Activated CD4-positive, alpha-beta T cell treated with anti-CD3 and anti-CD28 coated beads, Interleukin-2, amount 50 U/mL, for 24 hours (primary cell): ENCODE measurements at places on chromosomes 5 and 9.

DNA sequence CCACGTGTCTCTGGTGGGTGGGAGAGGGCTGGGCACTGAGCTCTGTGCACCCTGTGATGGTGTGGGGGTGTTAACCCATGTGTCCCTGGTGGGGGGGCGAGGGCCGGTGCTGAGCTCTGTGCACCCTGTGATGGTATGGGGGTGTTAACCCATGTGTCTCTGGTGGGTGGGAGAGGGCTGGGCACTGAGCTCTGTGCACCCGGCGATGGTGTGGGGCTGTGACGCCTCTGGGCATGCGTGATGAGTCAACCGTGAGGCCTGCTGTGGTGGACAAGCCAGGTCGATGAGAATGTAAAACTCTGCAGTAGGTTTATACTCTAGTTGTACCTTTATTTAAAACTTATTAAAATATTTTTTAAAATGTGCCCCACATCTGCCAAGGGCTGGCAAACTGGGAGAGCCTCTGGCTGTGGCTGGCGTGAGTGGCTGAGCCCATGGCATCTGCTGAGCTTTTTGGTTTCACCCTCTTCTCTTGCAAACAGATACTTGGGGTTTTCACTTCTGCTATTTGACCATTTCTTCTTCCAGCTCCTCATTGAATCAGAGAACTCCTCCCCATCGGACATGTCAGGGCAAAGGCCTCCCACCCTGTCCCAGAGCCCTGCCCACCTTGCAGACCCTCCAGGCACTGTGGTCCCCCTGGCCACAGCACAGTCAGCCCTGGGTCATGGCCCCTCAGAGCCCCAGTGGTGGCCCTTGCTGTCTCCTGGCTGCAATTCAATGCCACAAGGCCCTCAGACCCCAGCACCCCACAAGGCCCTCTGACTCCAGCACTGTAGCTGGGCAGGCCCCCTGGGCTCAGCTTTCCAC is 18.5 kb upstream of the EXOC3 start:
- DNase-seq: no peak

- DNase-seq: no peak
Measured at GRCh38 chr5:137032929-137033328, 466.2 kb downstream of the SPOCK1 start.

GRCh38 chr5:104412649-104413240 is 850.2 kb upstream of the NUDT12 start:
- DNase-seq: no peak

GRCh38 chr5:955886-956761 is 52.5 kb upstream of the NKD2 start:
- DNase-seq: no peak

DNA sequence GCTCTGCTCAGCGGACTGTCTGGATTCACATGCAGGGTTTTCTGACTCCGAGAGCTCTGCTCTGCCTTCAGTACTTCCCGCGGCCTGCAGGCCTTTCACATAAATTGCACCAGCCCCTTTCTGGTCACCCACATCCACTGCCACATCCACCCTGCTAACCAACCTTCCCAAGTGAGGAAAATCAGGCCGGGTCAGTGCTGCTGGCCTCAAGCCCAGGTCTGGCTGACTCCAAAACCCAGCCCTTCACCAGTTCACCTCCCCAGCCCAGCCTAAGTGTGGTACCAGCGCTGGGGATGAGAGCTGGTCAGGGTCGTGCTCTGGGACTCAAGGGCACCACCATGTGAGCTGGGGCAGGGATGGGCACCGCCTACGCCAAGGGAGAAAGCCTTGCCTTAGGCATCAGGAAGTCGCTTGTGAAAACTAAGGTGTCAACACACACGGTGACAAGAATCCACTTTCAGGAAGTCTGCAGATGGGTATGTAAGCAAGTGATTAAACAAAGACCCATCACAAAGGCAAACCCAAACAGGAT is 12.3 kb downstream of the LMAN2 start:
- no peak for DNase-seq

DNA sequence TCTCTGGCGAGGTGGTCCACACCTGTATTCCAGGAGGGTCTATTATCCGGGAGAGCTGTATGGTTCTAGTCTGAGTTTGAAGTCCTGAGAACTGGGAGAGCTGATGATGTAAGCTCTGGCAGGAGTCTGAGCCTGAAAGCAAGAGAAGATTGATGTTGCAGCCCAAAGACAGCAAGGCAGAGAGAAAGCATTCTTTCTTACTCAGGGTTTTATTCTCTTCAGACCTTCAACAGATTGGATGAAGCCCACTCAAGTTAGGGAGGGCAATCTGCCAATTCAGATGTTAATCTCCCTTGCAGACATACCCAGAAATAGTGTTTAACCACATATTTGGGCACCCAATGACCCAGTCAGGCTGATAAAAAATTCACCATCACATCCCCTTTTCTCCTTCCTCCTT is 159.1 kb downstream of the CCDC171 start:
- no peak for DNase-seq

GRCh38 chr5:116583862-116584222 is 9.2 kb upstream of the SEMA6A start:
- DNase-seq: no peak

- DNase-seq: no peak
Measured at GRCh38 chr5:62273687-62274086, 32.3 kb upstream of the KIF2A start.

GRCh38 chr5:2093859-2094615 is 211.3 kb upstream of the IRX4 start:
- DNase-seq: no peak

DNA sequence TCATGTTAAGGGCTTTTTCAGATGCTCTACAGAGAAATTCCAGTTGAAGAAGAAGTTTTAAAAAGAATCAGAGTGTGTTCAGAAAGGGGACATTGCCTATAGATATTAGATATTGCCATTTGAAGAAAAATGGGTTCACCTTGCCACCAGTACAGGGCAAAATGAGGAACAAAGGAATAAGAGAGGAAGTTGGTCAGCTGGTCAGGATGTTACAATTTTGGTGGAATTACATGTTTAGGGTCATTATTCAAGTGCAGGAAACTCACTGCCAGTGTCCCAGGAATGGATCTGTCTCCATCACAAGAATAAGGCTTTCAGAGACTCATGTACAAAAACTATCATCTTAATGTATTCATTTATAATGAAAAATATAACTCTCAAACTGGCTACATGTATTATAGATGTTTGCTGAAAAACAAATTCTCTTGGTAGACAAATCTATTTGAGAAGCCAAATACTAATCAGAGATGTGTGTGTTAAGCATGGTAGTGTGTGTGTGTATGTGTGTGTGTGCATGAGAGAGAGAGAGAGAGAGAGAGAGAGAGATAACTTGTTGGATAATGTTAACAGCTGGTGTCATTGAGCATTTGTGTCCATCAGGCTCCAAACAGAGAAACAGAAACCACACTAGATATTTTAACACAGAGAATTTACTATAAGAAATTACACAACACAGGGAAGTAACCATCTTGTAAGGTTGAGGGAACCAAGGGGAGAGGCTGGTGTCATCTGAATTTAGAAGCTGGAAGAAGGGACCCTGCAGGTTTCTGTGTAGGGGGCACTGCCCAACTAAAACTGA is 5.0 kb upstream of the C1QTNF3 start:
- no peak for DNase-seq

DNA sequence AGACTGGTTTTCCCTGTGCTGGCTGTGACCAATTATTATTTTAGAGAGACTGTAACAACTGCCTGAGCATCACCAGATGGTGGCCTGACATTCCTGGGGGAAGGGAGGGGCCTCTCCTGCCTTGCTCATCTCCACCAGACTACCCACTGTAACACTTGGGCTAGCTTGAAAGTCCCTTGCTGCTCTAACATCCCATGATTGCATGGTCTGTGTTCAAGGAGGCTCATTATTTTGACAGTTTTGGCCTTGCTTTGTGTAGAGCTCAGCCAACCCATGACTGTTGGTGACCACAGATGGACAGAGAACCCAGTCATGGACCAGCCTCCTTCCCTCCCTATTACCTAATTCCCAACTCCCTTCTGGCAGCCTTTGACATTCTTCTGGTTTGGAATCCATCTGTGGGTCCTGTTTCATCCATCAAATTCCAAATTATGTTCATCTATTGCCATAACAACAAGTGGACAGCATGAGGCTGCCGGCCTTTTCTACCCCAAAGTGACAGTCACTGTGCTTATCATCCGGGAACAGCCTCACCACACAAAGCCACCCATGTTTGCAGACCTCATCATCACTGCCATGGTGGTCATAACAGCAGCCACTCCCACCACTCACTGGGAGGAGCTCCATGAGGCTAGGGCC is 49.0 kb upstream of the ICE1 start:
- DNase-seq: no peak

GRCh38 chr5:19240170-19240569 is 747.8 kb downstream of the CDH18 start:
- DNase-seq: no peak

DNA sequence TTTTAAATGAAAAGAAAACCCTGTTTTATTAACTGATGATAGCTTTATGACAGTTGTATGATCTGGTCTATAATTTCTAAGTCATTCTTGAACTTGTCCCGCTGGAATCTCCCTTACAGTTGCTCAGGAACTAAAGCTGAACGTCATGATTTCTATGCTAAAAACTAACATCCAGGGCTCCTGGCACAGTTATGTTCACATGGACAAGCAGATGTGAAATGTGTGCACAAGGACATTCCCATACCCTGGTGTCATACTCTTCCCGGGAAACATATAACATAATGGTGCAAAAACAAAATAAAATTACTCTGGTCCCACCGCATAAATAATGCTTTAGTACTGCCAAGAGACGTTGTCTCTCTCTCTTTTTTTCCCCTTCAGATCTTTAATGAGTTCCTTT is 134.9 kb downstream of the PRDM6 start:
- DNase-seq: no peak

GRCh38 chr5:173534664-173535063 is 81.8 kb downstream of the BOD1 start:
- DNase-seq: no peak

DNA sequence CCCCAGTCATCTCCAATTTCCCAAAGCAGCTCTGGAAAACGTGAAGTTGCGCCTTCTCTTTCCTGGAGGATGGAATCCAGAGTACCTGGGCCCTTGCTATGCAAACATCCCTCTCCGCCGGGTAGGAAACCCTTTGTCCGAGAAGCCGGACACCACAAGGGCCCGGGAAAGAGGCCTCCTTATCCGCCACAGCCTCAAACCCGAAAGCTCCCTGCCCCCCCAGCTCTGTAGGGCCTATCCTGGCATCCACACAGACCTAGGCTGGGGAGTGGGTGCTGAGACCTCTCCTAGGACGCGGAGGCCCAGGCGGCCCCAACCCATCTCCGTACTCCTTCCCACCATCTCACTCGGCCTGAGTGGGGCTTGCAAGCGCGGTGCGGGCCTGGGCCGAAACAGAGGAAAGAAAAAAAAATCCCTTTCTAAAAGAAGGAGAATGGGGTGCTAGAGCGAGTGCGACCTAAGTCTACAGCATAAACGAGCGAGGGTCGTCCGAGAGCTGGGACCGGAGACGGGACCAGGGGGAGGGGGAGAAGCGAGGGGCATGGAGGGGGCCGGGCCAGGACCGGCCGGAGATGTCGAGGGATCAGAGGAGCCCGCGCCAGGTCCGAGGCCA is 624 bp downstream of the FBXW11 start:
- peak; percentile 13 for DNase-seq

DNA sequence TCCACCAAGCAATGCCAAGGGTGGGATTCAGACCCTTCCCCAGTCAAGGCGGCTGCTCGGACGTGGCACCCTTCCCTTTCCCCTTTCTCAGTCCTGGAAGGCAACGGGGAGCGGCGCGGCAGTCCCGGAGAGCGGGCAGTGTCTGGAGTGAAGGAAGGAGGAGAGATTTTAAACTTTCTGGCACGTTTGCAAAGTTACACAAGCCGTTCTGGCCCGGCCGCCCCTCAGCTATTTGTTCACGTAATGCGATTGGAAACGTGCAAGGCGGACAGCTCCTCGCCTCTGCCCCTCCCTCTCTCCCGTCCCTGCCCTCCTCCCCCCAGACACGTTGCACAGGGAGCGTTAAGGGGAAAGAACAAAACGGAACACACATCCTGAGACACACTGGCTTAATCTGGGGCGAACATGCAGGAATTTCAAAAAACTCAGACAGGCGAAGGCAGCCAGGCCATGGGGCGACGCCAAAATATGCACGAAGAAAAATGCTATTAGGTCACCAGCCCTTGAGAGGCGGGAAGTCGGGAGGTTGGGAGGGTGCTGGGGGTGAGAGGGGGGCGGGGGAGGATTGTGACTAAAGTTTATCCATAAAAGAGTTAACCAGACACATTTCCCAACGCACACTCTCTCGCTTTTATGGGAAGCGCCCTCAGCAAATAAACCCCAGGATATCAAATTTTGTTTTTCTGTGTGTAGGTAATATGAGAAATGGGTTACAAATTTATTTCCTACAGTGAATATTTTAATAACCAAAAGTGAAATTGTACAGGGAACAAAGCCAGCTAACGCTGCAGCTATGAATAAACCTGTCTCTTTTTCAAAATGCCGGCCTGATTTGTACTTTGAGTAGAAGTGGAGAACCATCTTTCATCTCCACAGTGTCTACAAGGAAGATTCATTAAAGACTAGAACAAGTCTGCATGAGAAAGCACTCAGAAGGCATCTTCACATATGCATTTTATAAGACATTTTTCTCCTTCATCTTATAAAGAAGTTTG is at the start of gene LOX:
LOX (minus strand) TSS at position 144 of the 995 bp plus-strand sequence. CDS start 274 bp downstream, outside the sequence.
- no peak for DNase-seq

DNA sequence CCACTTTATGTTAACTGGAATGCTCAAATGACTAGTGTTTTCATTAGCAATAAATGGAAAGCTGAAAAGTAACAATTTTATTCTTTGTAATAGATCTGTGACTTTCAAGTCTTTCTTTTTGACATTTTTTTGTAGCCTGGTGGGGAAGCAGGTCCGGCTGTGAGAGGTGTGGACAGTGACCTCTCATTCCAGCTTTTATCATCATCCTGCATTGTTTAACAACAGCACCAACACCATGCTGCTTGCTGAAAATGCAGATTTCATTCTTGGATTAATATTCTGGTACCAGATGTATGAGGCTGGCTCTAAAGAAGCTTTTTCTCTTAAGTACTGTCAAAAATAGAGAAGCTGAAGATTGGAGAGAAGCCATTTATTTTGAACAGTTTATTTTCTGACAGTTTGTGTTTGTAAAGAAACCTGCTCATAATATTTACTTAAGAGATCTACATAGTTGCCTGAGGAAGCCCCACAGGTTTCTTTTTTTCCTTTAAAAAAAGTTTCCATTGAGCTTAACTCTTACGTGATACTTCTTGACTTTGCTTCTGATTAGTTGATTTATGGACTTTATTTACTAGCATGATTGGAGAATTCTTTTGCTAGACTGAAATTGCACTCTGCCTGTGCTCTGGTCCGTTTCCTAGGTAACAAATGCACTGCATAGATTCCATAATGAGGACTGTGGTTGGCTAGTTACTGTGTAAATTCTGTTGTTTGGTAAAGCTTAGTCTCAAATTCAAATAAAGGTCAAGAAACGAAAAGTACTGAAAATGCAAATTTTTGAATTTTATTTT is 3.4 kb downstream of the KIAA1958 start:
- DNase-seq: no peak

DNA sequence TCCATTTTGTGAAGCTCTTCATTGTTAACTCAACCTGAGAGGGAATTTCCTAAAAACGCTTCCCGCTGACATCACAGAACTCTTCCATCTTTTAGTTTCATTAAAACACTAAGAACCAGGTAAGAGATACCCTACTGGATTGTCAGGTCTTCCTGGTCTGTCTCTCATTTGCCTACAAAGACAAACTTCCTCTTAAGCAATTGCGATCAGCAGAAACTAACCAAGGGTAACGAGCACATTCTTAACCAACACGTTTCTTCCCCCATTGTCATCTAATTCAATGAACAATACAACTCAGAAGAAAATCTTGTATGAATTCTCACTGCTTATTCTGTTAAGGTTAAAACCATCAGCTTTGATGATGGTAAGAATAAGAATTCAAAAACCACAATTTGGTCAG is 6.6 kb downstream of the FBXW11 start:
- DNase-seq: no peak
